Mesenchymal stem cell (in vitro differentiated cells and primary cell): ENCODE measurements at places on chromosomes 1 and 21.

DNA sequence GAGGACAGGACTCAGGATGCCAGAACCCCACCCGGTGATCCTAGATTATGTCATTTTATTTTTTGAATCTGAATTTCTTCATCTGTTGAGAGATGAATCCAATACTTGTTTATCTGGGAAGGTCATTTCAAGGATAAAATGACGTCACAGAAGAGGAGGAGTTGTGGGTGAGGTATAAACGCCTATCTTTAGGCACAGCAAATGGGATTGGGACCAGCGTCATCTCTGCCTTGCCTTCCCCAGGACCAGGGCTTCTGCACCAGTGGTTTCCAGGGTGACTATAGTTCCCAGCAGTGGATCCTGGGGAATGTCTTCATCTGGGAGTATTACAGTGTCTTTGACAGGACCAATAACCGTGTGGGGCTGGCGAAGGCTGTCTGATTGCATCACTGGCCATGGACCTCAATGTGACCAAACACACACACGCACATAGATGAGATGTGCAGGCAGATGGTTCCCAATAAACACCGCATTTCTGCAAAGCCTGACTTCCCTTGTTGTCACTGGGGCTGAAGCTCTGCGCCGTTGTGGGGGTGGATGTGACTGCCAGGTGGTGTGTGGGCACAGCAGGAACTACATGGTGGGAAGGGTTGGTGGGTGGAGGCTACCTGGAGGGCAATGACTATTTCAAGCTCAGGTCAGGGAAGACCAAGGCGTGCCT lies 28.1 kb downstream of the KCNA10 start:
- DNase-seq, result no peak

DNA sequence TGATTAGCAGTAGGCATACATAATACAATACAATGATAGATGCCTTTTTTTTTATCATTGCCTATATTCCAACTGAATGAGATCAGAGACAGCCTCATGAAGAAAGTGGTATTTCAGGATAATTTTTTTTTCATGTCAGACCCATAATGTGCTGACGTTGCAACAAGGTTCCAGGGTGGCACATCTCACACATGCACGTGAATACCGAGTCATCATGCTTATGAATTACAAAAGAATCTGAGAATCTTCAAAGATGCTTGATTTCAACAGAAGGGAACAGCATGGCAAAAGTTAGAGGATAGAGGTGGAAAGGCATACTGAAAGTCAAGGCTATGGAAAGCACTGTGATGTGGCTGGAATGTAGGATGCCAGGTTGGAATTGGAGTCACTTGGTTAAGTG lies 5.0 kb upstream of the RNF11 start:
- no peak for DNase-seq

DNA sequence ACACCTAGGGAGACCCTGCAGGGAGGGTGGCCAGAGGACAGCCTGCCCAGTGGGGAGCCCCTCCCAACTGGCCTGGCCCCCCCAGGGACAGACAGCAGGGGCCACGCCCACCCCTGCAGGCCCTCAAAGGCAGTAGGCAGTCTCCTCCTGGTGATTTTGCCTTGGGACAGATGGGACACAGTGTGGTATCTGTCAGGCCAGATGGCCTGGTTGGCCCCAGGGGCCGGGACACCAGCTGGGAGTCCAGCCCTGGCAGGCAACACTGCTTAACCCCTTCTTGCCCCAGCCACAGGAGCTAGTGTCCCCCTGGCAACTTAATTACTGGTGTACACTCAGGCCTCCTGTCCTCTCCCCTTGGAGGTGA lies 17.8 kb downstream of the IFFO2 start:
- no peak for DNase-seq

DNA sequence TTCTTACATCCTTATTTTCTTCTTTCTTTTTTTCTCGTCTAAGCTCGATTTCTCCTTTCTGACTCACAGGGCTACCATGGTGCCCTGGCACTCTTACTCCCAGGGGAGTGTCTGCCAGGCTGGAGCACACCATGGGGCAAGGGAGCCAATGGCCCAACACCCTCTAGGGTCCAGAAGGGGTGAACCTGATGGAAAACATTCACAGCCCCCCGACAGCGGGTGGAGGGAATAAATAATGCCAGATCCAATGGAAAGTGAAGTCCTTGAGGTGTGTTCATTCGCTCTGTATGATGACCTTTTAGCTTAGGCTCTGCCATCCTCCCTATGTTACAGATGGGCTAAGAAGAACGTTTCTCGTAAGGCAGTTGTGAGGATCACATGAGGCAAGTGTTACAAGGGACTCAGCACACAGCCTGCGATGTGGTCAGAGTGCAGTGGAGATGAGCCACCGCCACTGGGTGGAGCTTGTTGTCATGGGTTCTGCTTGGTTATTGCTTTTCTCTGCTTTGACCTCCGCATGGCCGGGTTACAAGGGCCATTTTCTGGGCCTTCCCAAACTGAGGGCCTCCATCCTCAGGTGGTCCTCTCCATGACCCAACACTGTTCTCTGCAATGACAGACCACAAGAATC lies 3.5 kb upstream of the FCMR start:
- DNase-seq, result peak; percentile 7

DNA sequence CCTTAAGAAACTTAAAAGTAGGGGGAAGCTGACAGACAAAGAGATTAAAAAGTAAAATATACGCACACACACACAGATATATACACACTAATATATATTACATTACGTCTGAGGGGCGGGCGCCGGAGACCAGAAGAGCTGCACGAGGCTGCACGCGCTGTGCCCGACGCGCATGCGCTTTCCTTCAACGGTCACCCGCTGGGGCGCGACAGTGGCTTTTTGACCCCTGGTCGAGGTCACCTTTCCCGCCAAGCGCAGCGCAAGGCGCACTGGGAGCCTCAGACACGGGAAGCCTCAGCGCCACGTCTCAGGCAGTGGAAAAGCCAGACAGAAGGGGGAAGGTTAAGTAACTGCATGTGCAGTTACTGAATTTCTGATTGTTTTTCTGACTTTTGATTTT lies at the start of gene HORMAD1:
HORMAD1 (minus strand) TSS at position 193 of the 400 bp plus-strand sequence. CDS start 1,390 bp downstream, outside the sequence.
- DNase-seq, result no peak

DNA sequence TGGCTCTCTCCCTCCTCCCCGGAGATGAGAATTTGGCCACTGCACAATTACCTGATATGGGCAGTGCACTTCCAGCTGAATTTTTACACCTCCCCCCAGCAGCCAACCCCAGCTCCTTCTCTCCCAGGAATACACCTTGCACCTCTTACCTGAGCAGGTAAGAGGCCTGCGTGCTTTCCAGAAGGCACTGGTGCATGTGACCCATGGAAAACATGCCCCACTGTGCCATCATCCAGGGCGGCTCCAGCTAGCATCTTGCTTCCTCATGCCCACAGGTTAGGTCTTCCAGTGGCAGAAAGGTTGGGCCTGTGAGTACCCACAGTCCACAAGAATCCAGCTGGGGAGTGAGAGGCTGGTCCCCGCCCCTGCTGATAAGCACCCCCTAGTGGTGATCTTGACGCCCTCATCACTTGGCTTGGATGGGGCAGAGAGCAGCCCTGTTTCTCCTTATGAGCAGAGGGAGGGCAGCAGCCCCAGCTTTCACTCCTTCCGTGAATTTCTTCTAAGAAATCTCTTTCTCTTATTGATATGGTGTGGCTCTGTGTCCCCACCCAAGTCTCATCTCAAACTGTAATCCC lies 57.8 kb downstream of the EDARADD start:
- no peak for DNase-seq

GRCh38 chr1:168507231-168507630 lies 36.6 kb downstream of the XCL2 start:
- no peak for DNase-seq

GRCh38 chr1:59316497-59317128 lies 19.7 kb downstream of the FGGY start:
- DNase-seq, result peak; percentile 12

GRCh38 chr1:88698140-88698539 lies 14.1 kb downstream of the PKN2 start:
- DNase-seq, result peak; percentile 67

GRCh38 chr1:205248793-205249601 lies 21.3 kb downstream of the TMCC2 start:
- DNase-seq, result peak; percentile 80

DNA sequence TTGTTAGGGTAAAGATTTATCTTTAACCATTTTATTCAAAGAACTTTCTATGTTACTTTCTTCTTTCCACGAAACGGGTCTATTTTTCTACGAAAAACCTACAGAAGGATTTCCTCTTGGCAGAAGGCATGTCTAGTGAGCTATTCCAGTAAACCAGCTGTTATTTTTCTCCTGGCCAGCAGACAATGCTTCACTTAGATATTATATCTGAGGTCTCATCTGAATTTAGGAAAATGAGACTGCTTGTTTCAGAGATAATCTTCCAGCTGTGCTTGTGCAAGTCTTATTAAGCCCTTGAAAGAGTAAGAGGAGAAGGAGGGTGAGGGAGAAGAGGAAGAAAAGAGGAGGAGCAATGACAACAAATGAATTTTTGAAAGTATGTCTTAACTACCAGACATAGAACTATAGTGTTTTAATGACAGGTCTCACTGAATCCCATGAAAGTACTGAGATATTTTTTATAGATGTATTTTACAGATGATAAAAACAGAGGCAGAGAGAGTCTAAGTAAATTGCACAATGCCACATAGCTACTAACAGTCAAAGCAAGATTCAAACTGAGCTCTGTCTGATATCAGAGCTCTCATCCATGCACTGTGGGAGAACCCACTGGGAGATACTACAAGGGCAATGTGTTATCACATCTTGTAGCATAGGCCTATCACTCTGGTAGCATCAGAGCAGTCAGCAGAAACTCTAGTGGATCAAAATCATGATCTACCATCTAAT lies 54.6 kb upstream of the SAMSN1 start:
- no peak for DNase-seq

GRCh38 chr1:78834201-78834741 lies 172.3 kb downstream of the ADGRL4 start:
- DNase-seq, result peak; percentile 11

DNA sequence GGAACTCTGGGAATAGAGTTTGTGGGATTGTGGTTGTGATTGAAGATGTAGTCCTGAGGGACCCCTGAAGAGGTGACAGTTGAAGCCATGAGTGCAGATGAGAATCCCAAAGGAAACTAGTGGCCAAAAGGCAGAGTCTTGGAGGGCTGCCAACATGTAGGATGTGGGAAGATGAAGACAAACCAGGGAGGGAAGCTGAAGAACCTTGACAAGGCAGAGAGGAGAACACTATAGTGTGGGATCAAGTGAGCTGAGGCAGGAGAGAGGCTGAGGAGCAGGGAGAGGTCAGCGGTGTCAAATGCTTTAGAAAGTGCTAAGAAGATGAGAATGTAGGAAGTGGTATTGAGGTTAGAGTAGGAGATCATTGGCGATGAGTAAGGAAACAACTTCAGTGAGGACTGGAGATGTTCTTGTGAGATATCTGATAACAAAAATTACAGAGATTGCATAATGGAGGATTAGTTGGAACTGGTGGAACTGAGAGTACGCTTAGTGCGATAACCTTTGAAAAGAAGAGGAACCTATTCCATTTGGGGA lies 88.5 kb upstream of the VCAM1 start:
- DNase-seq, result peak; percentile 87

- peak; percentile 63 for DNase-seq
Measured at GRCh38 chr1:25550155-25550506, 6.7 kb downstream of the LDLRAP1 start.

GRCh38 chr1:21521717-21522060 lies 12.5 kb downstream of the ALPL start:
- DNase-seq, result no peak
